CD4-positive, alpha-beta T cell treated with Interleukin-21 for 1 hour (primary cell): ENCODE measurements at places on chromosomes 3 and 15.

- no peak for DNase-seq
These were observed 145.9 kb downstream of the SHQ1 start for GRCh38 chr3:72702390-72702789.

DNA sequence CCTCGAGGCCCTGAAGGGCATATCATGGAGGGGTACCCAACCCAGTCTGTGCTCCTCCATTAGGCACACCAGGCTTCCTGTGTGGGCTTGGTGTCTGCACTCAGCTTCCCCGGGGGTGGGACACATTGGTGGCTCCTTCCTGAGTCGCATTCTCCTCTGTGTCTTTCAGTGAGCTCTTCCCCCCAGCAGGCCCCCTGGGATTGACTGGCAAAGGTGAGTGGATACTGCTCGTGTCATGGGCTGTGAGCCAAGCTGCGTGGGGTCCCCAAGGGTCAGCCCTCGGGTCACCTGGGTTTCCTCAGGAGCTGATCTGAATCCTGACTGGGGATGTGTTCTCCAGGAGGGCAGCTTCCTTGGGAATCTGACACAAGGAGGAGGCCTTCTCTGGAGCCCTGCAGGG is 231.0 kb downstream of the SNRPN start:
- DNase-seq: no peak

GRCh38 chr3:71450162-71450561 is 133.4 kb downstream of the FOXP1 start:
- no peak for DNase-seq

DNA sequence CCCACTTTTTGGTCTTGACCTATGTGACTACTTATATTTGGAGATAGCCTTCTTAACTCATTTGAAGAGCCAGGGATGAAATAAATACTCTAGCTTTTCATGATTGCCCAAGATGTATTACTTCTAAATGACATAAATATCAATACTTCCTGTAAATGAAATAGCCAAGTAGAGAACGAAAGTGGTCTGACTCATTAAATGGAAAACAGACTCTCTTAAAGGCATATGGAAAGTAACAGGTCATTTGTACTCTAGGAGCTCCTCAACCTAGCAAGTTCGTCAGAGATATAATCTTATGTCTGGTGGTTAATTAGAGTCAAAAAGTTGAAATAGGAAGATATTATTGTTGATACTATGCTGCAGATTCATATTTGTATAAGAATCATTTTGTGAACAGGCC is 1105.4 kb downstream of the TUSC7 start:
- no peak for DNase-seq

DNA sequence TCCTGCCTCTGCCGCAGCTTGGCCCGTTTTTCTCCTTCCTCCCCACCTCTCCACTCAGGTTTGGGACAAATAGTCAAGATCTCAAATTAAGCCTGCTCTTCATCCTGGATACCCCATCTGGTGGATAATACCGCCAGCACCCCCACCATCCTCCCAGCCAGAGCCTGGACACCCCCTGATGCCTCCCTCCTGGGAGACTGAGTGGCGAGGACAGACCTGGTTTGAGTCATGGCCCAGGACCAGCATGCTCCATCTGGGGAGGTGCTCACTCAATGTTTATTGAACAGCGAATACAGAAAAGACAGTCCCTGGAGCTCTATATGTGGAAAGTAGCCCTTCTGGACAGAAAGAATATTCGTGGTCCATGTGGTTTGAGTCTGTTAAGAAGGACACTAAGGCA is 23.3 kb downstream of the CTSH start:
- no peak for DNase-seq
